CD4-positive, alpha-beta T cell treated with Interleukin-10 for 1 hour (primary cell): ENCODE measurements at places on chromosomes 16 and 17.

DNA sequence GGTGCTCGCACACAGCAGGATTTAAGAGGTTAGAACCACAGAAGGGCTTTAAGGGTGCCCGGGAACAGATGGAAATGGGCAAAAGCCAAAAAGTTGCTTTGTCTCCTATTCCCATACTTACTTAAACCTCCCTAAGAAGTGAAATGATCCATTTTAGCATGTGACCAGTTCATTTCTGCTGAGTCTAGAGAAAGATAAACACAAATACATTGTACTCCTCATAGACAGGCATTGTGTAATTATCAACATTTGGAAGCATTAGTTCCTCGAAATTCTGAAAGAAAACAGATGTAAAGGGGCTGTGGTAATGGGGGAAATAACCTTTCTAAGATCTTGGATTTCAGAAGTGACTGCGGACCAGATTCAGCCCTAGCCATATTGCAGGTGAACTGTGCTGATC is 178.3 kb downstream of the CYB561 start:
- DNase-seq: no peak

- no peak for DNase-seq
These were observed 210.4 kb upstream of the IRX5 start for GRCh38 chr16:54720259-54720658.

- no peak for DNase-seq
These were observed at the start of gene HOXB3 for GRCh38 chr17:48589831-48590606. Gene HOXB3, minus strand, starts transcription at chr17:48590241. Its CDS starts 37,767 bp downstream, at chr17:48552474.

DNA sequence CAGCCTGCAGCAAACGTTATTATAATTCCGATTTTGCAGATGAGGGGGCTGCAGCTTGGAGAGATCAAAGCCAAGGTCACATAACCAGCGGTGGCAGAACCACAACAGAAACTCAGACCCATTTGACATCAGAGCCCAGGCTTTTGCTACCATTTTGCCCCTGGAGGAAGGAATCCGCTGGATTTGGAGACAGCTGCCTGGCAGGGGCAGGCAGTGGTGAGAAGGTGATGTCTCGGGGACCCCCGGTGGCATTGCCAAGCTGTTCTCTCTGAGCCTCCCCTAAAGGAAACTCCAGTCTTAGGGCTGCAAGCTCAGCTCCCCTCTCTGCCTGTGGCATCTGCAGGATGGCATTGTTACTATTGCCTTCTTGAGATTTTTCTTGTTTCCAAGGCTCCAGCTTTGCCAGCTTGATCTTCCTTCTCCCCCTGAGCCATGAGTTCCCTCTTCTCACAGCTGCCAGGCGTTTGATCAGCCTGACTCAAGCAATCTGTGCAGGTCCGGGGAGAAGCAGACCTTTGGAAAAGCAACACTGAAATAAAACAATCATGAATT is 40.8 kb downstream of the AIPL1 start:
- no peak for DNase-seq

DNA sequence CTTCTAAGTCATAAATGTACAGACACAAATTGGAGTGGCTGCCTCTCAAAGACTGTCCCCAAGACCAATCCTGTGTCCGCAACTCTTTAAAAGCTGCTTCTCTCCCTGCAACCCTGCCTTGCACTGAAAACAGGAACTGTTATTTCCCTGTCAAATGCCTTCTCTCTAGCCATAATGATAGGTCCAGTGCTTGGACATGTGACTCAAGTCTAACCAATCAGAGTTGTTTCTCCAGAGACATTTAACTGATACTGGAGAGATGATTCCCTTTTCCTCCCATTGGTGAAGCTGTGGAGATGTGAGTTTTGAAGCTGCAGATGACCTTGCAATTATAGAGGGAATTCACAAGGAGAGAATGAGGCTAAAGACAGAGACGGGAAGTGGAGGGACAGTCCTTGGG is 253.3 kb upstream of the CDH5 start:
- DNase-seq: no peak

DNA sequence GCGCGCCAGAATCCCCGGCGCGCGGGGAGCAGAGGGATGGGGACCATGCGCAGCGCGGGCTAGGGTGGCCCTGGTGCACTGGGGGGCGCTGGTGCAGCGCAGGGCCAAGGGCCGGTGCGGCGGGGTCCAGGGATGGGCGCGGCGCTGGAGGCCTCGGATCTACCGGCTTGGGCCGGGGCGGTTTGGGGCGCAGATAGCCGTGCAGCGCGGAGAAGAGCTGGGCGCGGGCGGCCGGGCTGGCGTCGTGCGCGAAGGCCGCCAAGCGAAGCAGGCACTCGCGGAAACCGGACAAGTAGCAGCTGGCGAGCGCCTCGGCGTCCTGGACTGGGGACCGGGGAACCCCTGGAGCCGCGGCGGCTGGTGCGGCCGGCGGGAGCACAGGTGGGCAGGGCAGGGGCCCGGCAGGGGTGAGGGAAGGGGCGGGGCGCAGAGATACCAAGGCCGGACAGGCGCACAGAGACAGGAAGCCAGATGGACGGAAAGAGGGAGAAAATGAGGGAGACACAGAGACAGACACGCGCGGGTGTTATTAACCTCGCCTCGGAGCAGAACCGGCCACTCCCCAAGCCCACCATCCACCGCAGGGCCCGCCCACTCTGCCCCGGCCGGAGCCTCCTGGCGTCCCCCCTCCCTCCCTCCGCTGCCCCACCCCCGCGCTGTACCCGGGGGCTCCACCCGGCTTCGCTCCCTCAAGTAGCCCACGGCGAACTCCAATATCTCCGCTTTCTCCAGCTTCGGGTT is 2.1 kb downstream of the HES7 start:
- DNase-seq: peak; percentile 55

DNA sequence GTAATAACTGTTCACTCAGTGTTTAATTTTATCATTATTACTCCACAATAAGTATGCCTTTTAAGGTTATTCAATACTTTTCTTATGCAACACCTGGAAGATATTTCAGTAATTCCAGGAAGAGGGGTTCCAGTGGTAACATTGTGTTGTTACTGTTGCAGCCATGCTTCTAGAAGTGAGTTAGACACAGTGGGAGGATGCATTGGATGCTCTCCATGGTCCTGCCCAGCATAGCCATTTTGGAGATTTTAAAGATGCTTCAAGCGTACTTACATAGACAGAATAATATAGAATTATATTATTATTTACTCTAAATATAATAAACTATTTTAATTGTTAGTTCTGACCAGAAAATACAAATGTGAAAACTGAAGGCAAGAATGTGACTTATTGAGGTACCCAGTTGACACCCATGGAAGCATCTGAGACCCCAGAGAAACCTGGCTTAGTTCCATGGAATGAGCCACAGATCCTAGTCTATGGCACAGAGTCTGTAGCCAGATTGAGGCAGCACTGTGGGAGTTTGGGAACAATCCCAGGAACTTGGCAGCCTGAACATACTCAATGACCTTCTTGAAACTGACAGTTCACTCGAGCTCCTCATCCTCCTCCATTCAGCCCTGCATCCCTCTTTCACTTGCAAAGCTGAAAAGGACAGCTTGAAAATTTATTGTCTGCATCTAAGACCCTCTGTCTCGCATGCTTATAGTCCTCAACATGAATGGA is 190.1 kb upstream of the HS3ST4 start:
- no peak for DNase-seq

DNA sequence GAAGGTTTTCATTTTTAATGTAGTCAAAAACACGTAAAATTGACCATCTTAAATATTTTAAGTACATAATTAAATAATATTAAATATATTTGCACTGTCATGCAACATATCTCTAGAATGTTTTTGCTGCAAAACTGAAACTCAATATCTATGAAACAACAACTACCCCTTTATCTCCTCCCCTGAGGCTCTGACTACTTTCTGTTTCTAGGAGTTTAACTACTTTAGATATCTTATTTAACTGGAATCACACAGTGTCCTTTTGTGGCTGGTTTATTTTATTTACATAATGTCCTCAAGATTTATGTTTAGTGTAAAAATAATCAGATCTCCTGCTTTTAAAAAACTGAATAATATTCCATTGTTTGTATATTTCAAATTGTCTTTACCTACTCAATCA is 2003.9 kb downstream of the TP53TG3F start:
- DNase-seq: no peak

- no peak for DNase-seq
These were observed 344.4 kb downstream of the SHISA9 start for GRCh38 chr16:13245713-13246377.

DNA sequence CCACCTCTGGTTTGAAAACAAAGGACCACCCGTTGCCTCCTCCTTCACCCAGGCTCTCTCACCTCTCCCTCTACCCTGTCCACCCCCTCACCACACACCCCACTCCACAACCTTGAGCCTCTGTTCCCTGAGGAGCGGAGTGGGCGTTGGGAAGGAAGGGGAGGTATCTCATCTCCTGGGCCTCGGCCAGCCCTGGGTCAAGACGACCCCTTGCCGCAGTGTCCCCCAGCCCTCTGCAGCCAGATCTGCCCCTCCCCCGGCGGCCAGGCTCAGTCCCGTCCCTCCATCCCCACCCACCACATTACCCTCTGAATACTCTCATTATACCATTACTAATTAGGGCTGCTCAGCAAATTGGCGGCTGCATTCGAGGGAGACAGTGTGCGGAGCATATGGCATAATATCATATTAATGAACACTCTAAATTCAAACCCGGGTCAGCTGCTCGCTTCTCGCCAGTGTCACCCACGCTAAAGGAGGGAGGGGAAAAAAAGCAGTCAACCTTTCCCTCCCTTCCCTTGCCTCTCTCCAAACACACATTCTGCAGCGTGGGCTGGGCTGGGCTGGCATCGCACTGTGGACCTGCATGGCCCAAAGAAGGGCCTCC is 123.2 kb upstream of the LHX1 start:
- no peak for DNase-seq
